Aorta (tissue), 5 donors: ENCODE measurements at places on chromosomes 16 and 17. TPM values are rescaled to one million over a fixed set of nuclear protein-coding genes. Genes with fewer than 3 reads are reported as not detected.

Gene SP6
- 0.78 TPM for total RNA-seq

Gene WNK4
- total RNA-seq, result 0.19 TPM

Gene NLGN2
- 49.9 TPM for total RNA-seq

Gene TOM1L2
- 70.4 TPM for total RNA-seq

Gene TBC1D16
- 42.5 TPM for total RNA-seq

Gene NKD1
- total RNA-seq, result 34.4 TPM

Gene C17orf67
- total RNA-seq, result 3.3 TPM

Gene AATK
- 14.2 TPM for total RNA-seq

Gene IRX3
- 6.7 TPM for total RNA-seq

Gene RGS9
- total RNA-seq, result 7.1 TPM

GRCh38 chr17:77373299-77374169 lies 232.8 kb downstream of the SEC14L1 start:
- peak; percentile 75 for DNase-seq

GRCh38 chr17:62749926-62750325 lies 58.2 kb downstream of the MARCHF10 start:
- DNase-seq, result no peak

GRCh38 chr17:65163990-65164495 lies 26.9 kb downstream of the RGS9 start:
- no peak for DNase-seq

- DNase-seq, result no peak
Observed at GRCh38 chr16:66271074-66272060, 95.1 kb upstream of the CDH5 start.

DNA sequence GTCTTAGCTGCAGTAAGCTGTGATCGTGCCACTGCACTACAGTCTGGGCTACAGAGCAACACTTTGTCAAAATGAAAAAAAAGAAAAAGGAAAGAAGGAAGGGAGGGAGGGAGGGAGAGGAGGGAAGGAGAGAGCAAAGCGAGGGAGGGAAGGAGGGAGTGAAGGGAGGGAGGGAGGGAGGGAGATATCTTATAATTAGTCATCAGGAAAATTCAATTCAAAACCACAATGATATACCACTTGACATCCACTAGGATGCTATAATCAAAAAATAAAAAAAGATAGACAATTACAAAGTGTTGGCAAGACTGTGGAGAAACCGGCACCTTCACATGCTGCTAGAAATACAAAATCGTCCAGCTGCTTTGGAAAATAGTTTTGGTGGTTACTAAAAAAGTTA lies 93.8 kb downstream of the CDC27 start:
- DNase-seq, result no peak

- no peak for DNase-seq
Observed at GRCh38 chr17:78381601-78382232, 3.3 kb downstream of the PGS1 start.

DNA sequence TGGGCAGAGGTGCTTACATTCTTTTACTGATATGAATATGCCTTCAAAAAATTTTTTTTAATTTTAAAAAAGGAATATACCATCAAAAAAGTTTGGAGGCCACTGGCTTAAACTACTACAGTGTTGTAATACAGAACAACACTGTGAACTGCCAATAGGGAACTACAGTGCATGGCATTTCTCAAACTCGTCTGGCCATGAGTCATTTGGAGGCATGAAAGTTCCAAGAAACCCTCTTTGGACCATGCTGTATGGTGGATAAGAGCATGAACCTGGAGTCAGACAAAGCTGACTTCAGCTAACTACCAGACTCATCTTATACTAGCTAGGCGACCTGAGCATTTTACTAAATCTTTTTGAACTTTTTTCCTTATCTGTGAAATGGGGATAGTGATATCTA lies 9.2 kb upstream of the NF1 start:
- DNase-seq, result no peak

DNA sequence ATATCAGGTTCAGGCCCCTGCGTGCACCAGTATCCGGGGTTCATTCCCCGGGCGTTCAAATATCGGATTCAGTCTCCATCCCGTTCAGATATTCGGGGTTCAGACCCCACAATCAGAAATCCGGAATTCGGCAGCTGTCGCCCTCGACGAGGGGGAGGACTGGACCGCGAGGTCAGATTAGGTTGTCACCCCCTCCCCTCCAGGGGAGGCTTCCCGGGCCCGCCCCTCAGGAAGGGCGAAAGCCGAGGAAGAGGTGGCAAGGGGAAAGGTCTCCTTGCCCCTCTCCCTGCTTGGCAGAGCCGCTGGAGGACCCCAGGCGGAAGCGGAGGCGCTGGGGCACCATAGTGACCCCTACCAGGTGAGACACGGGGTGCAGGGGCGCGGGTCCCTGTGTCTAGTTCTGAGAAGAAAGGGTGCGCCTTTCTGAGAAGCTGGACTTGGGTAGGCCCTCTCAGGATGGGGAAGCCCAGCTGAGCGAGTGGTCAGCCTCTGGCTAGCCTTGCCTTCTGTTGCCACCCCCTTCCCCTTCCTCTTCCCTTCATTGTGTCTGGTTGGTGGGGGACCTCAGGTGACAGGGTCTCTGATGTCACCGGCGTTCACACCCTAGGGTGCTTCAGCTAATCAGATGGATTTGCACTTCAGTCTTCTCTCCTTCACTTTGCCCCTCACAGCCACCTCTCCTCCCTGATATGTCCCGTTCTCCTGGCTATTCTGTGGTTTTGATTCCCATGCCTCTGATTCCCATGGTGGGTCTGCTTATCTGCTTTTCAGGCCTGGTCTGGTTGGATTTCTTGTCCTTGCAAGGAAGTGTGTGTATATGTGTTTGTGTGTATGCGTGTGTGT lies 844 bp downstream of the TAOK2 start:
- peak; percentile 59 for DNase-seq

DNA sequence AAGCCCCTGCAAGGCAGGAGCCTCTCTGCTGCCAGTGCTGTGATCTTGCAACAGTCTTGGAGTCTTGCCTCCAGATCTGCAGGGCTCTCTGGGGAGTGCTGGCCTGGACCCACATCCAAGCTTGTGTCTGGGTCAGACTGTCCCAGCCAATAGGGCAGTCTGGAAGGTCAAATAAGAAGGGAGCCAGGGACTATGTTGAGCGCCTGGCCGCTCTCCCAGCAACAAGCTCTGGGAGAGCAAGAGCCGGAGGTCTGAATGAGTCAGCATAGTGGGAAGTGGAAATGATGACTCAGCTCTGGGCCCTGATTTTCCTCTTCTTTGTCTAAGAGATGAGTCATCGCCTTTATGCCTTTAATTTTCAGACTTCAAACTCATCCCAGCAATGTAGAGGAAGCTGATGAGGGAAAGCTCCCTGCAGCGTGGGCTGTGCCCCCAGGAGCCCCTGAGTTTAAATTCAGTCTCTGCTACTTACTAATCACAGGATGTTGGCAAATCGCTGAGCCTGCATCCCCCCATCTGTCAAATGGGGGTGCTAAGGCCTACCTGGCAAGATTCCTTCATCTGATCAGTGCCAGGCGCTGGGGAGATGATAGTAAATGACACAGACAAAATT lies 43.6 kb upstream of the HAPSTR1 start:
- peak; percentile 96 for DNase-seq

DNA sequence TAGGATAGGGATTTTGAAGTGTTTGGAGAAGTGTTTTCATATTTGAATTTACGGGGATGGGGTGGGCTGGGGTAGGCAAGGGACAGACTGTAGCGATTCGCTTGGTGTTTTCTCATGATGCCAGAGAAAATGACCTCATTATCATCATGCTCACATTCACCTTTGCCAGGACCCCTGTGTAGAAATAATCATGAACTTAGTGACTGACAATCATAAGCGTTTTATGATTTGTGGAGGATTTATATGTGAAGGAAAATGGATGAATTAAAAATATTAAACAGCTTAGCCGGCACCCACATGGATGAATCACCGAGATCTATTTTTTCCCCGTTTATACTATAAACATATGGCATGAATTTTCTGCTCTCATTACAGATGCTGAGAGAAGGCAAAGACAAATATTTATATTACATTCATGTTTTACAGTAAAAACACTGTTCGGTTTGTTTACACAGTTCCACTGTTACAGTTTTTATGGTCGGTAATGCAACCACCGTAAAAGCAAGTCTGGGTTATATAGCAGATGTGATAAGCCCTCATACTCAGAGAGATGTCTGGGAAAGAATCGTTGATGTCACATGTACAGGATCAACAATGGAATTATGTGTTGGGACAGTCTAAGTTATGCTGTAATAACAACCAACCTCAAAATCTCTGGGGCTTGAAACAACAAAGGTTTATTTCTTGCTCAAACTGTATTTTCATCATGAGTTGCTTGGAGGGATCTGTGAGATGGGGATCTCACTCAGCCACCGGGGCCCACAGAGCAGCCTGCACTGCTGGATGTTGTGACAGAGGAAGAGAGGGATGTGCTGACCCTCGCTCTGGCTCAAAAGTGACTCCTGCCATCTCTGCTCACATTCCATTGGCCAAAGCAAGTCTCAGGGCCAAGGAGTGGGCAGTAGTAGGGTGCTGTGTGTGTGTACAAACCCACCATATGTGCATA lies 85.1 kb downstream of the WWOX start:
- DNase-seq, result no peak
